Foreskin keratinocyte (primary cell): ENCODE measurements at places on chromosomes 1 and 21.

DNA sequence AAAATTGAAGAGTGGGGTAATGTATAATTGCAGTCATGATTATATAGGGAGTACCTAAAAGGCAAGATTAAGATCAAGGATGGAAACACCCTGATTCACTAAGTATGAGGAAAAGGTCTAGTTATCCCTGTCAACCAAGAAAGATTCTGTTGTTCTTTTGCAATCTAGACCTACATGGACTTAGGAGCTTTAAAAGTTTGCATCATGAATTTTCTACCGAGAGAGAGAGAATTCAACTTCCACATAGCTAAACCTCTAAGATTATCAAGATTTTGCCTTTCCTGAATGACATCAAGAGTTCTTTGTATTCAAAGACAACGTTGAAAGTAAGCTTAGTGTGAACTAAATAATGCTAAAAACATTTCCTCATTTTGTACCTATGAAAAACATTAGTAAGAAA, 78.8 kb upstream of the RBM34 start:
- DNase-seq = no peak

DNA sequence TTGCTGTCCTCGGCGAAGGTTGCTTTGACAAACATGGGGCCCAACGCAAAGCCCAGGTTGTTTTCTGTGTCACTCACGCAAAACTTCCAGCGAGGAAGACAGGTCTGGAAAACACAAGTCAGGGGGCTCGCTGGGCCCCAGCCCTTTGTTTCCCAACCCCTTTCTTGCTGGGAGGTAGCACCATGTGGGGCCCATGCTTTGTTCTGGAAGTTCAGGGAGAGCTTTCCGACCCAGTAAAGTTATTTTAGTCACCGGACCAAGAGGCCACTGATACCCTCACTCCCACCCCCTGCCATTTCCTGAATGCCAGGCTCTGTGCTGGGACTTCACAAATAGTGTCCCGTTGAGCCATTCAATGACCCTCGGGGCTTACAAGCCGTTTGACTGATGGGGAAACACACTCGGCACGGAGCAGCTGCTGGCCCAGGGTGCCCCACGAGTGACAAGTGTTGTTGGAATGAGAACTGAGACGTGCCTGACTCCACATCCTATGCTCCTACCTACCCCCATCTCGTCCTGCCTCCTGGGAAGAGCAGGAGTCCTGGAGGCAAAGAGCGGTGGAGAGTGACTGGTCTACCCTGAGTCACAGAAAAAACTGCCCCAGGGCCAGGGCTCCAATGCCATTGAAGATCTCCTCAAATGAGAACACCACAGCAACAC, 52.0 kb downstream of the ECE1 start:
- peak; percentile 66 for DNase-seq

GRCh38 chr1:98538106-98538505, 123.4 kb upstream of the SNX7 start:
- no peak for DNase-seq

DNA sequence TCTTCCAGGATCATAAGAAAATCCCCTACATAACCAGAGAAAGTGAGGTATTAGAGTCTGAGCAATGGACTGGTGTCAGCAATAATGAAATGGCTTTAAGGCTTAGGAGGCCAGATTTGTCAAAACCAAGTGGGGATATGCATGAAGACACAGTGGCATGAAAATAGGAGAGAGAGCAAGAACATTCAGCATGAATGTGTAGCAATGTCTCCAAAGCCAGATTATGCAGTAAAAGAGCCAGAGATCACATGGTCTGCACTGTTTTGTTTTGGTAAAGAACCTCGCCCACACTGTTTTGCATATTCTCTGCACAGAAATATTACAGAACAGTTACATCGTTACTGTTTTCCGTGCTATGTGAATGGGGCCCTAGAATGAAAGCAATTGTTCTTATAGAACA, 589.4 kb downstream of the PLPP3 start:
- DNase-seq = no peak

GRCh38 chr1:152022474-152022873, 14.3 kb downstream of the S100A11 start:
- no peak for DNase-seq

- DNase-seq = no peak
Observed at GRCh38 chr1:235838021-235838420, 28.7 kb downstream of the LYST start.
